ENCODE measurements at places on chromosomes 11 and 22.

- no peak for DNase-seq
Measured at GRCh38 chr11:76824083-76824939, 36.4 kb upstream of the ACER3 start.

DNA sequence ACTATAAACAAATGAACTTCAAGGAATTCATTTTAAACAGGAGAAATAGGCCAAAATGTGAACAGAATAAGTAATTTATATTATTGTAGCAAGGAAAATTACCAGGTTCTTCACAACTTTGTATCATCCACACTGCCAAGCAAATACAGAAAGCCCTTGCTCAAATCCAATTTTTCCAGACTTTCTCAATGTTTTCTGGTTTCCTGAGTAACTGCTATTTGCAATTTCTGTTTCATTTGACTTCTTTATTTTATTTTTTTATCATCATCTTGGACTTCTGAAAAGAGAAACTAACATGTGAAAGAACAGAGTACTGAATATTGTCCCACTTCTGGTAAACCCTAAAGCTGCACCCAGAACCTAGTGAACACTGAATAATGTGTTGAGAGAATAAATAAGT lies 61.0 kb downstream of the SLC1A2 start:
- no peak for DNase-seq

GRCh38 chr11:118443590-118444218 lies 7.4 kb downstream of the KMT2A start:
- DNase-seq: peak; percentile 22

- peak; percentile 63 for DNase-seq
Measured at GRCh38 chr22:36332623-36333332, 55.0 kb downstream of the MYH9 start.

- DNase-seq: no peak
Measured at GRCh38 chr22:48835364-48835763, 992.3 kb downstream of the BRD1 start.

DNA sequence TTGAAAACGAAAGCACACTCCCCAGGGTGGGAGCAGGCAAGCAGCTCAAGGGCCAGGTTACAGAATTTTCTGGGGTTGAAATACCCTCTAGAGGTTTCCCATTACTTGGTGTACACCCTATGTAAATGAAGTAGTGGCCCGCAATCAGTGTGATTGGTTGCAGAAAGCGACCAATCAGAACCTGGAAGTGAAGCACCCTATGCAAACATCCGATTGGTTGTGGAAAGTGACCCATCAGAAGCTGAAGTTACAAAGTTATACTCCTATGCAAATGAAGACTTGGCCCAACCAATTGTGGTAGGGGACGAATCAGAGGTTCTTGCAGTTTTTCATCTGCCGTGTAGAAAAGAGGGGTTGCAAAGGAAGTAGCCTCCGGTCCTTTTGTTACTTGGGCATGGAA lies 19.2 kb downstream of the PRR5 start:
- no peak for DNase-seq

DNA sequence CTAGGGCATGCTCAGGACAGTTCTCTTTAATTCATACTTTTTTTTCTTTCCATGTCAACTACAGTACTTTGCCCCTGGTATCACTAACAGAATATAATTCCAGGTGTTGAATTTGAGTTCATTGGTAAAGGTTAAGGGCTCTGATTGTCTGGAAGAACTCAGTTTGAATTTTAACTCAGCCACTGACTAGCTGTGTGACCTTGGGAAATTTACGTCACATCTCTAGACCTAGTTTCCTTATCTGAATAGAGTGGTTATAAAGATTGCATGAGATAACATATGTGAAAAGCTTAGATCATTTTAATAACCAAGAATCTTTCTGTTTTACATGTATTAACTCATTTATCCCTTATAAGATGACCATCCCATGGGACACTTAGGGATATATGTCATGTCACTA lies 15.8 kb upstream of the ZC3H12C start:
- DNase-seq: no peak

DNA sequence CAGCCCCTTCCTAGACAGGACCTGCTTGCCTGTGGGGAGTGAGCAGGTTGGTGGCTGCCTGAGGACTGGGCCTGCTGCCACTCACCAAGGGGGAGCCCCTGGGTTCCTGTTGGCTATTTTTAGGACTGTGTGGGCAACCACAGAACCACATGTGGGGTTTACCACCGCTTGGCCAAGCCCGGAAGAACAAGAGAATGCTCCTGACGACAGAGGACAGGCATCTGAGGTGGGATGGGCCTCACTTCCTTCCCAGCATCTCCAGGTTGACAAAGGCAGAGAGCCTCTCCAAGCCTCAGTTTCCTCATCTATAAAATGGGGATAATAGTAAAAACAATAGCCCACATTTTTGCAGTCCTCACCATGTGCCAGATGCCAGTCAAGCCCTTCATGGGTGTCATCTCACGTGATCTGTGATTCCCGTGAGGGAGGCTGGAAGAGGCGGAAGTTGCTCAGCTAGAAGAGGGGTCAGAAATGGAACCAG lies 43.6 kb downstream of the LRRC32 start:
- peak; percentile 64 for DNase-seq

GRCh38 chr22:46054091-46055073 lies 77.4 kb upstream of the WNT7B start:
- peak; percentile 41 for DNase-seq

DNA sequence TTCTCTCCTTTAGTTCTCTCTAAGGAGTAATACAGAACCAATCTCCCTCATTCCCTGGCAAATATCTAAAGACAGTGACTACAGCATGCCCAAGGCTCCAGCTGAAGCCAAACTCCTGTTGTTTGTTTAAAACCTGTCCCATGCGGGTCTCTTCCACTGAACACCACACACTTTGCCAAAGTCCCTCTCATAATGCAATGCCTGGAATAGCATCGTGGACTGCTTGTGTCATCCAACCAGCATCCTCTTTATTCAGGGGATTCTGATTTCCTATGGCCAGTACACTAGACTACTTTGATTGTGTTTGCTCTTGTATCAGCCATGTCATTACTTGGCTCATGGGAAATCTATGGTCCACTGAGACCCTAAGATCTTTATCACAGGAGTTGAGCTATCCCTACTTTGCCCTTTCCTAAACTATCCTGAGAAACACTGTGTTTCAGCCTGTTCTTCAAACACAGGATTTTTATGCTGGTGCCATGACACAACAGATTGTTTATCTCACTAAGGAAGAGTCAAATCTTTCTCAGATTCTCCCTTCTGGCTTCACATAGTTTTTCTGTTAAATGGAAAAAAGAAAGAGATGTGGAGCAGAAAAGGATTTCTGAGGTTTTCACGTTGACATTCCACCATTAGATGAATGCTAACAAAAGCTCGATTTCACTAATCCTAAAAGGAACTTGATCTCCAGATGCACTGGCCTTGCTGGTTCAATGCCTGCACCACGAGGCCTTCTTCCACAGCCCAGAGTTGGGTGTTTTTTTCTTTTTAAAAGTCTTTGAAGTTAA lies 15.9 kb upstream of the IRAG1 start:
- DNase-seq: no peak

DNA sequence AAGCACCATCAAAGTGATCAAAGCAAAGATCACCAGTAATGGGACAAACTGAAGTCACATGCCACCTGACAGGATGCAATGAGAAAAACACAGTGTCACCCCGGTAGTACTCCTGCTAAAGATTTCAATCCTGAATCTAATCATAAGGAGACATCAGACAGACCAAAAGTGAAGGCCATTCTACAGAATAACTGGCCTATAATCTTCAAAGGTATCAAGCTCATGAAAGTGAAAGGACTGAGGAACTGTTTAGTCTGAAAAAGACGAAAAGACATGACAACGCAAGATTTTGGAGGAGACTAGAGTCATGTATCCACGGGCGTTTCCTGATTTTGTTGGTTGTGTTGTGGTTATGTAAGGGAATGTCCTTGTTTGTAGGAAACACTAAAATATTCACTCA lies 42.4 kb upstream of the TSKU start:
- no peak for DNase-seq

GRCh38 chr11:19519912-19520641 lies 192.6 kb upstream of the NAV2 start:
- DNase-seq: no peak

DNA sequence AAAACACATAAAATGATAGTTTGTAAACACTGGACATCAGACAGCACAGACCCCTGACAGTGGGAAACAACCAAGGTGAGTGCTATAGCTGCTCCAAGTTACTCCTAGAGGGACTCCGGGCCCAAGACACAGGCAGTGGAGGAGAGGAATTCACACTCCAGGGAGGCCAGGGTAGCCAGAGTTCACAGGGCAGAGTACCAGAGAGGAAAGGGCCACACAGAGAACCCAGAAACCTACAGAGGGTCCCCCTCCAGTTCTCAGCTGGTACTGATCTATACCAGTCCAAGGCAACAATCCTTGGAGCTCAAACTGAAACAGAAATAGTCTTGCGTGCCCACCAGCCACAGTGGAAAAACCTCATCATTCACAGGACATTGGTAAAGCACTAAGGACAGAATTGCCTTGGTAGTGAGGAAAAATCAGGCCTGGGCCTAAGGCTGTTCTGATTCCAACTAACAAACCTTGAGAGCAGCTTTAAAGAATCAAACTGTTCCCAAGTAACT lies 7.6 kb downstream of the VPS37C start:
- no peak for DNase-seq

GRCh38 chr11:68654978-68655377 lies 29.4 kb upstream of the GAL start:
- no peak for DNase-seq

DNA sequence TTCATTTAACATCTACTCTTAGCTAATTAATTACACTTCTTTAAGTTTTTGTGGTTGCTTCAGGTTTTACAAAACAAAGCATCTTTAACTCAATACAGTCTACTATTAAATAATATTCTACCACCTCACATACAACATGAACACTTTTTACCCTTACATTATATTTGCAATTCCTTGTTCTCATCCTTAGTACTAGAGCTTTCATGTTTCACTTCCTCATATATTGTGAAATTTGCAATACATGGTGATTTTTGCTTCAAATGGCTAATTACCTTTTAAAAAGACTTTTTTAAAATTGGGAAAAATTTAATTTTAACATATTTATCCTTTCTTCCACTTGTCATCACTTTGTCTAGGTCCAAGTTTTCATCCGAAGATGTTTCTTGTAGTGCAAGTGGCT lies 37.5 kb downstream of the RSF1 start:
- DNase-seq: no peak

GRCh38 chr22:19350476-19350859 lies 58.9 kb upstream of the CLTCL1 start:
- DNase-seq: no peak

- DNase-seq: no peak
Measured at GRCh38 chr11:62811659-62812058, 6.4 kb upstream of the NXF1 start.

DNA sequence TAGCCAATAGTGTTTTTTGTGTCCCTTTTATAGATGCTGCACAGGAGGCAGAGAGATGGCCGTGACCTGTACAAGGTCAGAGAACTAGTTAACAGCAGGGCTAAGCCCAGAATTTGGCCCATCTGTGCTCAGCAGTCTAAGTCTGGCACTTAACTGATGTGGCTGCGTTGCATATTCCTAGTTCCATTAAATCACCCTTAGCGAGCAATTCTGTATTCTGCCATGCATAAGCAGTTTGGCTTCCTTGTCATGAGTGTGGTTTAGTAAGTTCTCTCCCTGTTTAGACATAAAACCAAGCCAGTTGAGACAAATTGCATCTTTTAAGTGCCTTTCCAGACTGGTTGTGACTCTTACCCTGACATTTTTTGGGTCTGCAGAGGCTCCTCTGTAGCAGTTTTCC lies 230.6 kb upstream of the TENM4 start:
- no peak for DNase-seq

DNA sequence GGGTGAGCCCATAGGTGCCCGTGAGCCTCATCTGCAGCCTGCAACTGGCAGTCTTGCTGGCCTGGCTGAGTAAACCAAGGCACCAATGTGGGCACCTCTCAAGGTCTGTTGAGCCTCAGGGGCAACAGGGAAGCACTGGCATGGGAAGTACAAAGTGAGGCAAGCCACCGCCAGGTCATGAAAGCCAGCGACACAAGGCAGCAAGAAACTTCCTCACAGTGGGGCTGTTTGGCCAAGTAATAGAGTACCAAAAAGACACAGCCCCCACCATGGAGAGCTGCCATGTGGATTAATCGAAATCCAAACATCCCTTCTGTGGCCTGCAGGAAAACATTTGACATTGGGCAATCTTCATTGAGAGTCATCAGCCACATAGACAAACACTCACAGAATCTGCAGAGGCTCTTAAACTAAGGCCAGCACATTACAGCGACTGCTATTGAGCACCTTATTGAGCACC lies 43.6 kb upstream of the FIBIN start:
- no peak for DNase-seq

- DNase-seq: no peak
Measured at GRCh38 chr11:114262681-114263512, 33.3 kb upstream of the NNMT start.

GRCh38 chr11:134762248-134763029 lies 350.4 kb upstream of the B3GAT1 start:
- peak; percentile 54 for DNase-seq

GRCh38 chr22:24423519-24424000 lies 3.8 kb upstream of the ADORA2A start:
- DNase-seq: peak; percentile 52

DNA sequence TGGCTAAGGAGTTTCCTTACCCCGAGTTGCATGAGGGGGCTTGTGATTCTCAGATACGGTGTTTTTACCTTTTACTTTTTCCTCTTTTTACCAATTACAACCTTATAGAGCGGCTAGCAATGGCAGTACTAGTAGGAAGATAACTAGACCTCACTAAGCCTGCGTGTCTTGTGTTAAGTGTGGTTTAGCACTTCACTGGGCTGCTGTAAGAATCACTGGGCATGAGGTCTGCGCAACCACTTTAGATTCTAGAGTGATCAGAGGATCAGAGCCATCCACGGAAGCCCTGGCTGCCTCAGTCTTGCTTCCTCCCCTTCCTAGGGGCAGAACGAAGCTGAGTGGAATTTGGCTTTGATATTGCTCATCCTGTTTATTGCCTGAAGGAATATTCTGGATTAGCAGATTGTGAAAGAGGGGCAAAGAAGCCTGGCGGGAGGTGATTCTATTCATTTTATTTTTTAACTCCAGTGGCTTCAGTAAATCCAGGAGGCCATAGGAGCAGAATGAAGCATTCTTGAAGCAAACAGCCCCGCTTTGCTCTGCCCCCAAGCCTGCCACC lies 88.5 kb downstream of the GRAMD1B start:
- no peak for DNase-seq

DNA sequence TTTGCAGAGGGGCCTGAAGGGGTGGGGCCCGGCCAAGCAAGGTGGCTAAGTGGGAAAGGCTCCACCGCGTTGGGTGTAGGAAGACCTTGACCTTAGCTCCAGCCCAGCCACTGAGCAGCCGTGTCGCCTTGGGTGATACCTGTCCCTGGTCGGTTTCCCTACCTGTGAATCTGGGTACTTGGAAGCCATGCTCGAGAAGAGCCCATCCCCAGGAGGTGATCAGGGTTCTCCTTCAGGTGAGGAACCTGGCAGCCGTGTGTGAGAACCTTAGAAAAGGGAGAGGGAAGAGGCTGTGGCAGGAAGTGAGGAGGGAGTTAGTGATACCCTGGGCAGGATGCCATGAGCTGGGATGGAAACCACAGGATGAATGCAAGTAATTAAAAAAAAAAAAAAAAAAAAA lies 21.6 kb downstream of the PPARA start:
- DNase-seq: no peak

- DNase-seq: no peak
Measured at GRCh38 chr11:131614631-131615030, 244.2 kb downstream of the NTM start.
